ENCODE measurements at places on chromosomes 12 and 14.

DNA sequence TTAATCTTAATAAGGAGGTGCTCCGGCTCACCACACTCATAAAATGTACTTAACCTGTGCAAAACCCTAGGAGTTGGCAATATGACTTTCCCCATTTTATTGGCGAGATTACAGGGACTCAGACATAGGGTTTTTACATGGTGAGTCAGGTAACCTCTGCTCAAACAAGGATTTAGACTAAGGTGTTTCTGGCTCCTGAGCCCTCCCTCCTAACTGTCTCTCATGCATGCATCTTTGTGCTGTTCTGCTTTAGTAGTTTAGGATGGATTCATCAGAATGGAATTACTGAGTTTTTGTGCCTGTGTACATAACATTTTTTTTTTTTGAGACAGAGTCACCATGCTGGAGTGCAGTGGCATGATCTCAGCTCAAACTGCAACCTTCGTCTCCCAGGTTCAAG is 993.3 kb upstream of the TMEM132C start:
- DNase-seq, result no peak

- no peak for DNase-seq
Measured at GRCh38 chr12:26292596-26292995, 97.2 kb downstream of the SSPN start.

DNA sequence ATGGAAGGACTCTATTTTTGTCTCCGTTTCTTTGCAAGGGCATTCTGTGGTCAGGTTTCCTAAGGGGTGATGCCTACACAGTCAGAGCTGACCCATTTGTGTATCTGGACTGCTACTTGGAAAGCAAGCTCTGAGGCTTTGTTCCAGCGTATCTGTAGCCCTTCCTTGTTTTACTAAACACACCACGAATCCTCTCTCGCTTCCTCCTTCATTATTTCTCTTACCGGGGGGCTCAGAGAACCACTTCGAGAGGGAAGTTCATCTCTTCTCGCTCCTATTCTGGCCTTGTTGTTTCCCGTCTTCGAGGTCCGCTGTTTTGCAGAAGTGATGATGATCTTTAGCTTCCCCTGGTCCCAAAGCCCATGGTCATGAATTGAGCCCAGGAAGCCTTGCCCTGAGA is 164.7 kb downstream of the SSPN start:
- no peak for DNase-seq

GRCh38 chr14:52948836-52949235 is 2.0 kb downstream of the FERMT2 start:
- DNase-seq, result no peak

DNA sequence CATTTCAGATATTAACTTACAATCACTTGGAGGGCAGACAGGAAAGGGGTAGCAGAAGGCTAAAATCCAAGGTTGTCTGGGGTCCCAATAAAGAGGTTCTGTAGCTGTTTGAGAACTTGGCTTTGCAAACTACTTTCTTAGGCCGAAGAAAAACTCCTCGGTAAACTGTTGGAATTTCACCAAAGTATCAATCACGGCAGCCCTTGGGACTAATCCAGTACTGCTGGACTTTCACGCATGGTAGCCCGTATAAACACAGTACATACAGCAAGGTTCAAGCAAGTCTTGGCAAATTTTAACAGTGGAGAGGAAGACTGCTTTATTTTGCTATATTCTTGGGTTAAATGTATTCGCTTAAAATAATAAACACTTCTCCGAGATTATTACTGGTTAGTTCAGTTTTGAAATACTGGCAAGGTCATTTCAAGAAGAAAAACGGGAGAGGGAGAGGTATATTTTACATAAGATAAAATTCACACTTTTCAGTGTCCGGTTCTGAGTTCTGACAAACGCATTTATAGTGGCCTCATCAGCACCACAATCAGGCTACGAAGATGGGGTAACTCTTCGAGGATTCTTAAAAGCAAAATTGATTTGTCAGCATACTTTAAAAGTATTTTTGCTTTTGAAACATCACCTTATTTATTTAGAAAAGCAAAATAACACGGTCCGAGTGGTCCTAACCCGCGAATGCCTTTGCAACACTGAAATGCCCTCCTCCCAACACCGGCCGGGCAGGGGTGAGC is 1.3 kb downstream of the SETD3 start:
- no peak for DNase-seq

- no peak for DNase-seq
Measured at GRCh38 chr14:22847661-22848341, 11.4 kb downstream of the MMP14 start.

- DNase-seq, result no peak
Measured at GRCh38 chr12:42611571-42612230, 22.2 kb upstream of the PRICKLE1 start.

DNA sequence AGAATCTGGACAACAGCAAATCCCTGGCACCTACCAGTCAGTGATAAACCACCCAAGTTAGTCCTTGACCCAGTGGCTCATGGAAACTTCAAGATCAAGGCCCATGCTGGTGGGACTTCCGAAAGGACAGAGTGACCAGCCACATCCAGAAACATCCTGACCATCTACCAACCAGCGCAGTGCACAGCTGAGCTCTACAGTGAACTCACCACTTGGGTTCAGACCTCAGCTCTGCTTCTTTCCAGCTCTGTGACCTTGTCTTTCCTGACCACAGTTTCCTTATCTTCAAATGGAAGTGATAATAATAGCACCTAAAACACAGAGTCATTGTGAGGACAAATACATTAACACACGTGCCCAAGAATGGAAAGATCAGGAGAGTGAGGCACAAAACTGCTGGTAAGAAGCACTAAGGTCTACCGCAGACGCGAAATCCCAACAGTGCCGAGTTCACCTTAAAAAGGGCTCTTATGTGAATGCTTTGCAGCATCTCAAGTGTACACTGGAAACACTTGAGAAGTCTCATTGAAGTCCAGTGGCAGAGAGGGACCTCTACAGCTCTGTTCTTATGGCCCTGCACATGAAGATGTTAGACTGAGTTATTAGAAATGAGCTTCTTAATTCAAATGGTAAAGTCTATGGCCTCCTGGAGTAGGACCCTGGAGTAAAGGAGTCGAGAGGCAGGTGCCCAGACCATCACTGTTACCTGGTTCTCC is 128.8 kb downstream of the CCDC60 start:
- no peak for DNase-seq

GRCh38 chr14:105312973-105313372 is 1.6 kb upstream of the PACS2 start:
- DNase-seq, result no peak

- DNase-seq, result no peak
Measured at GRCh38 chr12:24778486-24779304, 170.2 kb downstream of the BCAT1 start.

DNA sequence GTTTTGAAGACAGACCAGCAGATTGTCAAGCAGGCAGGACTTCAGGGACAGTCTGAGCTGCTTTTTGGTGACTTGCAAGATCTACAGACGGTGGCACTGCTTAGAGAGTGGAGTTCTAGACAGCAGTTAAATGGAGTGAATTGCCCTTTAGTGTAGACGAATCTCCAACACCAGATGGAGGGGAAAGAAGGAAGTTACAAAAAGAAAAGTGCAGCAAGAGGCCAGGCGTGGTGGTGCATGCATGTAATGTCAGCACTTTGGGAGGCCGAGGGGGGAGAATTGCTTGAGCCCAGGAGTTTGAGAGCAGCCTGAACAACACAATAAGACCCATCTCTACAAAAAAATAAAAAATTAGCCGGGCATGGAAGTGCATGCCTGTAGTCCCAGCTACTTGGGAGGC is 8.4 kb upstream of the HHIPL1 start:
- DNase-seq, result no peak

Data from GF-D8 (cell line).